AG09319 (cell line): ENCODE measurements at places on chromosomes 6 and 20.
A peak's percentile ranks its signal among the peaks of the same experiment; 100 is the strongest.

DNA sequence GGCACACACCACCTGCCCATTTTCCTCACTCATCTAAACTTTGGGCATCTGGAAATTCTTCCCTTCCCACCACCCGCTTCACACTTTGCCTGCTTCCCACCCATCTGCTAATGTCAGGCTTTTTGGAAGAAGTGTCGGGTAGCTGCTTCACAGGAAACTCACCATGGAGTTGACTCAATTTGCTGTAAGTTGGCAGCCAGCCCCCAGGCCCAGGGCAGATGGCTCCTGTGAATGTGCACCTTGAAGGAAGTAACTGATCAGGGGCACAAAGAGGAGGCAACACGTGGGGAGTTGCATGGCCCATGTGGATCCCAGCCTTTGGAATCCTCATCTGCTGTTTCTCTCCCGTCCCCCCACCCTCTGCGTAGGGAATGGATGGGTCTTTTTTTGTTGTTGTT is 87.3 kb downstream of the PPP1R14C start:
- no peak for DNase-seq

- DNase-seq: no peak
Measured at GRCh38 chr6:4510317-4510716, 265.9 kb upstream of the CDYL start.

DNA sequence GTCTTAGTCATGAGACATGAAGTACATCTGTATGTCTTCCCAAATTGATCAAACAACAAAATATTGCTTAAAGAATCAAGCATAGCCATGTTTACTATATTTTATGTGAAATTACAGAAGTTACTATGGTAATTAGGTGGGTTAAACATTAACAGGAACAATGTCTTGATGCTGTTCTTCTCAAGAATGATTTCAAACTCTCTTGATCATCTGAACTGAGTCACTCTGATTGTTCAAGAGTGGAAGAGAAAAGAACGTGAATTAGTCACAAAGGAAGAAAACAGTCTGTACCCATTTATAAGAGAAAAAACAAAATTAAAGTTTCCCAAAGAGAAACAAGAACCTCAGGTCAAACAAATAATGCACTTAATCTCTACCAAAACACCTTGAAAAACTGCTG is 62.2 kb upstream of the NUP153 start:
- DNase-seq: no peak

- no peak for DNase-seq
Measured at GRCh38 chr6:41135062-41135832, 18.9 kb downstream of the TREML1 start.

- DNase-seq: no peak
Measured at GRCh38 chr20:37219751-37220668, 40.7 kb upstream of the MROH8 start.

- no peak for DNase-seq
Measured at GRCh38 chr6:113010196-113010989, 663.3 kb downstream of the RFPL4B start.

DNA sequence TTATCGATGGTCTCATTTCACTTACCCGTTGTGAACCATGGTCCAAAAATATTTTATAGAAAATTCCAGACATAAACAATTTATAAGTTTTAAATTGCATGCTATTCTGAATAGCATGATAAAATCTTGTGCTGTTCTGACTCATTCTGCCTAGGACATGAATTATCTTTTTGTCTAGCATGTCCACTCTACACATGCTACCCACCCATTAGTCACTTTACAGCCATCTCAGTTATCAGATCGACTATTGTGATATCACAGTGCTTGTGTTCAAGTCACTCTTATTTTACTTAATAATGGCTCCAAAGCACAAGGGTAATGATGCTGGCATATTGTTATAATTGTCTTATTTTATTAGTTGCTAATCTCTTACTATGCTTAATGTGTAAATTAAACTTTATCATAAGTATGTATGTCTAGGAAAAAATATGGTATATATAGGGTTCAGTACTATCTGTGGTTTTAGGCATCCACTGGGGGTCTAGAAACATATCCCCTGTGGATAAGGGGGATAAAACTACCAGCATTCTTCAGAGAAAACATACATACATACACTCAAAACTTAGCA is 252.0 kb upstream of the HTR1E start:
- no peak for DNase-seq

GRCh38 chr20:33859751-33860150 is 48.6 kb downstream of the CHMP4B start:
- no peak for DNase-seq

DNA sequence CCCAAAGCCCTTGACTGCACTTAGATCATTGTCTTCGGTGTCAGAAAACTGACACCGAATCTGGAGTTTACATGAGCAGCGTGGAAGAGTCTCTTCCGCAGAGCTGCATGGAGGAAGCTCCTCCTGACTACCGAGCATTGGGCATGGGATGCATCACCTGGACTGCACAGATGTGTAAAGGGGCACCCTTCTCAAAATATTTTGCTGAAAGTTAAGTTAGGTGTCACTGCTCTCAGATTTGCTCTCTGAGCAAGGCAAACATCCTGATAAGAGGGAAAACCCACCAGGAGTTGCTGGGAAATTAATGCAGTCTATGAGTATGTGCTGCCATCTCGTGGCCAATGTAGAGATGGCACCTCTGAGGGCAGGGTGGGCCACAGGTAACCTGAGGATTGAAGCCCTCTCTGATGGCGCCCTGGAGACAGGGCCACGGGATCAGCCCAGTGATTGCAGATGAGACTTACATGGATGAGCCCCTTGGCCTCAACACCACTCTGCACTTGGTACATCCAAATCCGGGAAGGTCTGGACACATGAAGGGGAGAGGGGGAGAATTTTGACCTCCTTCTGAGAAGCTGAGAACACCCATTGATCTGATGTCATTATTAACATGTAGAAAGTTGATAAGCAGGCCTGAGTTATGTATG is 129.9 kb downstream of the LPA start:
- peak; percentile 14 for DNase-seq

DNA sequence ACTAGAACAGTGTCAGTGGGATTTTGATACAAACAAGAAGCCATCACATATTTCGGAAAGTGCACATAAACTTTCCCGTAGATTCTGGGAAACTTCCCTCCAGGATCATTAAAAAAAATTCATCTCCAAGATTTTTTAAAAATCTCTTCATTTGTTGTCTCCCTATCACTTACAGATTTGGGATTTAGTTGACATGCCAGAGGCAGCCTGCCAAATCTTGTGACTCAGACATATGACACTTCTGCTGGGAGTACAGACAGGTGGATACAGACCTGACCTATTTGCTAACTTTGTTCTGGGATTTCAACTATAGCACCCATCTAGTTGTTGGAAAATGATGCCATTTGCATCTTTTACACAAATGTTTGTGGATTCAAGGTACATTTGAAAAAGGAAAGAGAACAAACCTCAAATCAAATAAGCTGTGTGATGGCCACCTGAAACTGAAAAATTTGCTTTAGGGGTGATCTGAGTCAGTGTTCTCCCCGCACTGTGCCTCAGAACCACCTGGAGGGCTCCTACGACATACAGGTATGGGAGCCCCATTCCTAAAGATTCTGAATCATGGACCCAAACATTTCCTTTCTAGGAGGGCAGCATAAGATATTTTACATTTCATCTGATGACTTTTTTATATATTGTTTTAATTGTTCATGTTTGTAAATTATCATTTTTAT is 21.9 kb upstream of the CD2AP start:
- DNase-seq: no peak

GRCh38 chr20:50286609-50287008 is 96.0 kb downstream of the CEBPB start:
- DNase-seq: peak; percentile 95

GRCh38 chr6:43082806-43083655 is 6.9 kb downstream of the PTK7 start:
- no peak for DNase-seq

GRCh38 chr20:15061955-15062354 is 724.5 kb upstream of the FLRT3 start:
- no peak for DNase-seq

- DNase-seq: no peak
Measured at GRCh38 chr20:46250772-46251171, 57.5 kb downstream of the CDH22 start.
